ENCODE measurements at places on chromosomes 7 and 10.

- no peak for DNase-seq
Observed at GRCh38 chr10:71831646-71832552, 19.2 kb downstream of the PSAP start.

DNA sequence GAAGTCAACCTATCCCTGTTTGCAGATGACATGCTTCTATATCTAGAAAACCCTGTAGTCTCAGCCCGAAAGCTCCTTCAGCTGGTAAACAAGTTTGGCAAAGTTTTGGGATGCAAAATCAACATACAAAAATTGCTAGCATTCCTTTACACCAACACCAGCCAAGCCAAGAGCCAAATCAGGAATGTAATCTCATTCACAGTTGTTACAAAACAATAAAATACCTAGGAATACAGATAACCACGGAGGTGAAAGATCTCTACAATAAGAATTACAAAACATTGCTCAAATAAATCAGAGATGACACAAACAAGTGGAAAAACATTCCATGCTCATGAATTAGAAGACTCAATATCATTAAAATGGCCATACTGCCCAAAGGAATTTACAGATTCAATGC, 50.4 kb upstream of the ZNF365 start:
- no peak for DNase-seq

- DNase-seq, result no peak
Observed at GRCh38 chr10:77578583-77579227, 58.9 kb downstream of the KCNMA1 start.

DNA sequence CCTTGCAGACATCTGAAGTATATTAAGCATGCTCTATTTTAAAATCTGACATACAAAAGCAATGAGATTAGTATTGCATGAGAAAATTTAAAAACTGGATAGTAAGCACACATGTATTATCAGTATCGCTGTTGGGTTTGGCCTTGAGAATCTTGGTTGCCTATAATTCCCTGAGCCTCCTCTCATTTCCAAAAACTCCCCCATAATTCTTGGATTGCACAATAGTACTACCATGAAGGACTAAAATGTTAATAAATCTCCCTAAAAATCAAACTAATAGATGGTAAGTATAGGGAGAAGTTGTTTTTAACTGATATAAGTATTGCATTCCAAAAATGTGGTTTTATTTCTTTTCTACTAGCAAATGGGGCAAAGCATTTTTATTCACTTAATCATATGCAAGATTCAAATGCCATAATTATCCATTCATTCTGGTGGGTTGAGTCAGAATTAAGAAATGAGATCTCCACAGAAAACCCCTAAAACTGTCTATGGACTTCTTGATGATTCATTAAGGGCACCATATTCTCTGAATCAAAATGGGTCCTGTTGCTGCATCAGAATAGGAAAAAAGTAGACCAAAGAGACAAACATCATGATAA, 10.3 kb upstream of the VIM start:
- no peak for DNase-seq

- DNase-seq, result no peak
Observed at GRCh38 chr7:74097937-74098614, 14.5 kb downstream of the LIMK1 start.

DNA sequence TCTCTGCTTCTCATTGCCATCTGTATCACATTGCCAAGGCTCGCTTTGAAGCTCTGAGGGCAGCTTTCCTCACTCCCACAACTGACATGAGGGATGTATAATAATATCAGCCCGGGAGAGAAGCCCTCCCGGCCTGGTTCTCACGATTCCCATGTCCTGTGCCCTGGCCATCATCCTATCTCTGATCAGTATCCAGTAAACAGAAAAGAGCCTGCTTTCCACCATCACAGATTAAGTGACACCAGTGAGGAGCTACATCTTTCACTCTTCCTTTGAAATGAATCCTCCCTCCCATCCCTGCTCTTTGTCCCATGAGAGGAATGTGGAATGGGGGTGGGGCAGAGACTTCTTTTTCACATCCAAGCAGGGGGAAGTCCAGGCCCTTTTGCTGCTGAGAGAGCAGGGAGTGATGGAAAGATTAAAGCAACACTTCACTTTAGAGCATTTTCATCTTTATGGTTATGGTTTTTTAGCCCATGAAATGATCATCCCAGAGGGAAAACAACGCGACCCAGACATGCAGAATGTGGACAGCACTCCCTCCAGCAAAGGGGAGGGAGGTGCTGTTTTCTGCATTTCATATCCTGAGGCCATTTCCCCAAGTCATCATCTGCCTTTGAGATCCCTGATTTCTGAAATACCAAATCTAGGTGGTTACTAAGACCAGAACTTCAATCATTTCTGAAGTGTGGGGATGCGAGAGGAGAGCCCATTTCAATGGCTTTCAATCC, 84.6 kb upstream of the LYZL1 start:
- DNase-seq, result peak; percentile 68

DNA sequence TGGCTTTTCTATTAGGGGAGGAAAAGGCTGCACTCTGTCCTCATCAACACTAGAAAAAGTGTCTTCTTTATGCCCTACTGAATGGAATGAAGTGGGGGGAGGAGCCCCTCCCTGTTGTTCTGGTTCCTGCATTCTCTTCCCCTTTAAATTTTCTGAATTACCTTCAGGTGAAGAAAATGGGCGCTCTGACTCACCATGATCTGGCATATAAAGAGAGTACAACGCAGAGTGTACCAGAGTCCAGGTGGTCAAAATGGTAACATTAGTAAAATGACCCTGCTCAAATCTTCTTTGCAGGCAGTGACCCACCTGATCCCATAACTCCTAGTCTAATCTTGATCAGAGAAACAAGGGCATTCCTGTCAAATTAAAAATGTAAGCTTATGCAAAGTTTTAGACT, 80.7 kb downstream of the THSD7A start:
- DNase-seq, result no peak

DNA sequence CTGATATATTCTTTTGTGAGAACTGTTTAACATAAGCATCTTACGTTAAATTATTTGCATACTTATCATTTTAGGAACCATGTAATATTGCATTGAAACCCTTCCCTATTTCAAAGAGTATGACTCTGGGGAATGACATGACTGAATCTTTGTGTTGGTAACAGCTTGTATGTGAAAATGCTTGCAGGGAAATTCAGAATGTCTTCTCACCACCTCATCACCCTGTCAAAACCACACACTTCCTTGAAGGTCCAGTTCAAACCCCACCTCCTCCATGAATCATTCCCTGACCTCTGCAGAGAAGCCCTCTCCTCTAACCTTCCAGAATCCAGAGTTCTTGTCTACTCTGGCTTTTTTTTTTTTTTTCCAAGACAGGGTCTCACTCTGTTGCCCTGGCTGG, 26.3 kb upstream of the NKX2-3 start:
- no peak for DNase-seq

GRCh38 chr10:107277591-107277990, 113.1 kb upstream of the SORCS1 start:
- DNase-seq, result no peak

- no peak for DNase-seq
Observed at GRCh38 chr10:51972733-51973346, 273.4 kb upstream of the CSTF2T start.

GRCh38 chr10:124142960-124143359, 49.6 kb upstream of the CHST15 start:
- no peak for DNase-seq

DNA sequence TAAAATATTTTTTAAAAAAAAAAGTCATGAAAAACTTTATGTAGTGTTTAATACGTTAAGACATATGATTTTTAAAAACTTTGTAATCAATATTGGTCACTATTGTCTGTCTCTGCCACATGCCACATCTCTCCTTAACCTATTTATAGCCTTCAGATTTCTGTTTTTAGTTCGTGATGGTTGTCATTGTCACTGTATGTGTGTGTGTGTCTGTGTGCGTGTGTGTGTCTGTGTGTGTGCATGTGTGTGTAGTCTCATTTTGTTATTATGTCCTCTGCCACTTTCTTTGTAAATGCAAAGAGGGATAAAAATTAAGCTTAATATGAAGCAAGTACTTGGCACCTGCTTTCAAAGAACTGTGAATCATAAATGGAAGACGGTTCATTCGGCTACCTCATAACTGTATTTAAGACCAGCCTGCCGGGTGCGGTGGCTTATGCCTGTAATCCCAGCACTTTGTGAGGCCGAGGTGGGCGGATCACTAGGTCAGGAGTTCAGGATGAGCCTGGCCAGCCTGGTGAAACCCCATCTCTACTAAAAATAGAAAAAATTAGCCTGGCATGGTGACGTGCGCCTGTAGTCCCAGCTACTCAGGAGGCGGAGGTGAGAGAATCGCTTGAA, 354.0 kb downstream of the ARL4A start:
- DNase-seq, result no peak

GRCh38 chr7:104809906-104810305, 204.1 kb upstream of the KMT2E start:
- DNase-seq, result no peak

- DNase-seq, result no peak
Observed at GRCh38 chr10:79349072-79349491, 1.8 kb downstream of the PPIF start.

GRCh38 chr7:42263971-42264370, 27.0 kb upstream of the GLI3 start:
- DNase-seq, result peak; percentile 6

GRCh38 chr10:117748058-117748457, 205.5 kb downstream of the EMX2 start:
- no peak for DNase-seq

- no peak for DNase-seq
Observed at GRCh38 chr10:102743078-102743587, 615 bp upstream of the WBP1L start.

- no peak for DNase-seq
Observed at GRCh38 chr10:110413049-110413783, 84.5 kb upstream of the DUSP5 start.

GRCh38 chr10:62183442-62183841, 85.2 kb downstream of the RTKN2 start:
- DNase-seq, result no peak

GRCh38 chr10:92641492-92641891, 48.3 kb upstream of the HHEX start:
- DNase-seq, result no peak

DNA sequence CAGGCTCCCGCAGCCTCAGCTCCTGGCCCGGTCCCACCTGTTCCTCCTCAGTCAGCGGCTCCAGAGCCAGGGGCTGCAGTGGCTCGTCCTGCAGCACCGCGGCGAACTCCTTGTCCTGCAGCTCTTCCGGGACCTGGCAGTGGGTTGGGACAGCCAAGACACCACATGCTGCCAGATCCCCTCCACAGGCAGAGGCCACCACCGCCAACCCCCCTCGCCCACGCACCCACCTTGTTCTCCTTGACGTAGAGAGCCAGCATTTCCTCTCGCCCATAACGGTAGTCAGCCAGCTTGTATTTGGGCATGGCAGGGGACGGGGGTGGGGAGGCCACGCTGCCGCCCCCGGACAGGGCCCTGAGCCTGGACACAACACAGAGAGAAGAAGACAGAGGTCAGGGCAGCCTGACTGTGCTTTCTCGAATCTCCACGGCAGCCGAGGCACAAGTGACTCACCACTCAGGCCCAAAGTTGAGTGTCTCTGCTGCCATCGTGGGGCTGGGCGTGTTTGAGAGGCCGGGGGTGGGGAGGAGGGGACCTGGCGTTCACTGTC, 6.2 kb downstream of the GIGYF1 start:
- DNase-seq, result no peak

GRCh38 chr7:124369310-124369709, 336.4 kb upstream of the TMEM229A start:
- no peak for DNase-seq

DNA sequence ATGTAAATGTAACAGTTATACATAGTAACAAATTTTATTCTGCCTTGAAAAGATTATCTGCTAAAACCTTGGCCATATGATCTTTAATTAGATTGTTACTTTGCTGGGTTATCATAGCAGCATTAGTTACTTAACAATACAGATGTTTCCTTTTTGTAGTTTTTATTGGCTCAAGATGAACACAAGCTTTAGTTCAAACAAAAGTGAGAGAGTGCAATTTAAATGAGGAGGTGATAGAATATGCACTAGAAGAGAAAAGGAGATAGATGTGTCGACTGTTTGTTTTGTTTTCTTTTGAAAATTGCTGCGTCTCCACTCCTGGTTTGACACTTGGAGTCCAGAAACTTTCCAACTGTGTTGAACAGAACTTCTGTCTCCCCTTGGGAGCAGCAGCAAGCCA, 91.4 kb upstream of the CAV2 start:
- DNase-seq, result no peak

DNA sequence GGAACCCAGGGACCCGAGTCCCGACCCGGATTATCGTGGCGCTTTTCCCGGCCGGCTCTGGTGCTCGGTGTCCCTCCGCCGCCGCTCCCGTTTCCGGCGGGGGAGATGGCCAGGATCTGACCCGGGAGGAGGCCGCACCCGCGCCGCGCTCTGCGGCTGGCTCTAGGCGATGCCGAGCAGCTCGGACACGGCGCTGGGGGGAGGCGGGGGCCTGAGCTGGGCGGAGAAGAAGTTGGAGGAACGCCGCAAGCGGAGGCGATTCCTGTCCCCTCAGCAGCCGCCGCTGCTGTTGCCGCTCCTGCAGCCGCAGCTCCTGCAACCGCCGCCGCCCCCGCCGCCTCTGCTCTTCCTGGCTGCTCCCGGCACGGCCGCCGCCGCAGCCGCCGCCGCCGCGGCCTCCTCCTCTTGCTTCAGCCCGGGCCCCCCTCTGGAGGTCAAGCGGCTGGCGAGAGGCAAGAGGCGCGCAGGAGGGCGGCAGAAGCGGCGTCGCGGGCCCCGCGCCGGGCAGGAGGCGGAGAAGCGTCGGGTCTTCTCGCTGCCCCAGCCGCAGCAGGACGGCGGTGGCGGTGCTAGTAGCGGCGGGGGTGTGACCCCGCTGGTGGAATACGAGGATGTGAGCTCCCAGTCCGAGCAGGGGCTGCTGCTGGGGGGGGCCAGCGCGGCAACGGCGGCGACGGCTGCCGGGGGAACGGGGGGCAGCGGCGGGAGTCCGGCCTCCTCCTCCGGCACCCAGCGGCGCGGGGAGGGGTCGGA, 593 bp downstream of the CDK13 start:
- peak; percentile 36 for DNase-seq

GRCh38 chr10:110081911-110082310, 74.1 kb downstream of the ADD3 start:
- DNase-seq, result no peak

DNA sequence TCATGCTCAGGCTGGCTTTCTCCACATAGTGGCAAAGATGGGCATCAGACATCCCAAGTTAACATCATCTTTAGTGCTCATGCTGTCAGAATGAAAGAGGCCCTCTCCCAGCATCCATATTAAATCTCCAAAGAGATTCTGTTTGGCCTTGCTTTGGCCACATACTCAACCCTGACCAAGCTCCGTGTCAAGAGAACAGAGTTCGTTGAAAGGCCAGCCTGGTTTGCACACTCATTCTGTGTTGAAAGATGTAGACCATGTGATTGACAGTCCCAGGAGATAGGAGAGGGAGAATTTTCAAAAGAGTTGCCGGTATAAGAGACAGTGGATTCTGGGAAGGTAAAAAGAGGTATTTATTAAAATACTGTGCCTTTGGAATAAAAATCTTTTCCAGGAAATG, 19.7 kb downstream of the MET start:
- DNase-seq, result no peak

DNA sequence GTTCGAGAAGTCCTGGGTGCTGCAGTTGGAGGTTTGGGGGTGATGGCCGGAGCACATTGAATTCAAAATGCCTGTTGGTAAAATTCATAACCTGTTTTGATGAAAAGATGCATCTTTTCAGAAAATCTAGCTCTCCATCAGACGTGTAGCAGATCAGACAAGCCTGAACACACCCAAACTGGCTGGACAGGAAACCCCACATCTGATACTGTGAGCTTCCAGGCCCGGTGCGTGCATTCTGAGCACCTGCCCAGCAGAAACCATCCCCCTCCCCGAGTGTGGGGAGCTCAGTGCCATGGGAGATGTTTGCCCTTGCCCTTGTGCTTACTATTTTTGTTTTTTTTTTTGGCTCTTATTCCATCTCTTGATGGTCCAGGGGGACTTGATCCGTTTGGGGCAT, 417.1 kb downstream of the TCERG1L start:
- DNase-seq, result no peak

All from iPS-NIHi11 (cell line).